ENCODE measurements at places on chromosomes 1 and 21. TPM values are rescaled to one million over a fixed set of nuclear protein-coding genes. Genes with fewer than 3 reads are reported as not detected.

DNA sequence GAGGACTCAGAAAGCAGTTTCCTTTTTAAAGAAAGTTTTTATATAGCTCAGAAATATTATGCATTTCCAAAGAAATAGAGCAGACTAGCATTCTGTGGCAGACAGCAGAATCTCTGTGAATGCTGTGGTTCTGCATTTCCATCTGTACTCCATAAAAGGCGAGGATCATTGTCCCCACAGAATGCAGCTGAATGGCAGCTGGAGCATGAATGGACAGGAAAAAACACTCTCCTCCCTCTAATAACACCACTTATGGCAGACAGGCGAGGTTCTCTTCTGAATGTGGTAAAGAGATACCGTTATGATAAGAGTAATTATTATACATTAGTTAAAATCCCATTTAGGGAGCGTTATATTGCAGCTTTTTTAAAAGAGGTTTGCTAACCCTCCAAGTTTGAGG, 81.4 kb upstream of the WLS start:
- H3K36me3 ChIP-seq, result no peaks in the 10 kb centered on the region
- no peak for DNase-seq
- H3K4me1 ChIP-seq, result no peaks in the 10 kb centered on the region

- DNase-seq, result no peak
- no peaks in the 10 kb centered on the region for H3K36me3 ChIP-seq
- H3K4me1 ChIP-seq, result no peaks in the 10 kb centered on the region
- H3K27ac ChIP-seq, result no peak overlapping the region
- H3K4me3 ChIP-seq, result no peak overlapping the region
- no peaks in the 10 kb centered on the region for H3K27me3 ChIP-seq
Observed at GRCh38 chr21:27614231-27614630, 647.3 kb upstream of the ADAMTS5 start.

Gene HES3
- not detected for total RNA-seq

Gene SEC16B
- 0.42 TPM for total RNA-seq

- H3K4me1 ChIP-seq, result peaks cover under 1% of the 10 kb centered on the region
- peaks cover 2% of the 10 kb centered on the region for H3K36me3 ChIP-seq
- no peak for DNase-seq
- H3K27me3 ChIP-seq, result no peaks in the 10 kb centered on the region
- no peak overlapping the region for H3K27ac ChIP-seq
Observed at GRCh38 chr1:86933562-86934377, 19.3 kb downstream of the HS2ST1 start.

DNA sequence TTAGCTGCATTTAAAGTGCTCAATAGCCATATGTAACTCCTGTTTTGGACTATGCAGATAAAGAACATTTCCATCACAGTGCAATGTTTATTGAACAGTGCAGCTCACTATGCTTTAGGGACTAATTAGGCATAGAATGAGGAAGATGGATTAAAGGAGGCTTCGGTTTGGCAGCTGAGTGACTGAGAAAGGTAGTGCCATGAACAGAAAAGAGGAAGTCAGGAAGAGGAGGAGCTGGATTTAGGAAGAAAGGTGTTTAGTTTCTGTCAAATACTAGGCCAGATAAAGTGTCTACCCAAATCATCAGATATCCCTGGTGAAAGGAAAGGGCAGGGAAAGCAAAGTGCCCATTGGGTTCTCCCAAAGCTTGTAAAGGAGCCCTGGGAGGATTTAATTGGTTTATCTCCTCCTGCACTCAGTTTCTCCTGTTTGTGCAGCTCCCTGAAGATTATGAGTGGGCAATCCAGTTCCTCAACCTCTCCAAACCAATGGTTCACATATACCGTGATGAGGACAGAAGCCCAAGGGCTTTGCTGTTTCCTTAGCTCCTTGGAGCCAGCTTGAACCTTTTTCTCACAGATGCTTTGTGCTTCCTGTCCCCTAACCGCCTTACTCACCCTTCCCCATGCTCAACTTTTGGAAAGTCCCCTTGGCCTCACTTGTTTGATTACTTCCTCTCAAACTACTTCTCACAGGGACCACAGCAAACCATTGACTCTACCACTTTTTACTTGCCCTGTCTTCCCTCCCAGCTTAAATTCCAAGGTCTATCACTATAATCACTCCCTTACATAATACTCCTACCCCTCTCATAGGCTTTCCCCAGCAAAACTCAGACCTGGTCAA, 3.5 kb upstream of the RAP1A start:
- peaks cover 13% of the 10 kb centered on the region for H3K36me3 ChIP-seq
- peak overlapping the region; percentile 91 for H3K27ac ChIP-seq
- peak; percentile 79 for DNase-seq
- peaks cover 44% of the 10 kb centered on the region for H3K4me1 ChIP-seq
- H3K4me3 ChIP-seq, result peak overlapping the region; percentile 33

Gene OR2AK2
- total RNA-seq, result not detected

DNA sequence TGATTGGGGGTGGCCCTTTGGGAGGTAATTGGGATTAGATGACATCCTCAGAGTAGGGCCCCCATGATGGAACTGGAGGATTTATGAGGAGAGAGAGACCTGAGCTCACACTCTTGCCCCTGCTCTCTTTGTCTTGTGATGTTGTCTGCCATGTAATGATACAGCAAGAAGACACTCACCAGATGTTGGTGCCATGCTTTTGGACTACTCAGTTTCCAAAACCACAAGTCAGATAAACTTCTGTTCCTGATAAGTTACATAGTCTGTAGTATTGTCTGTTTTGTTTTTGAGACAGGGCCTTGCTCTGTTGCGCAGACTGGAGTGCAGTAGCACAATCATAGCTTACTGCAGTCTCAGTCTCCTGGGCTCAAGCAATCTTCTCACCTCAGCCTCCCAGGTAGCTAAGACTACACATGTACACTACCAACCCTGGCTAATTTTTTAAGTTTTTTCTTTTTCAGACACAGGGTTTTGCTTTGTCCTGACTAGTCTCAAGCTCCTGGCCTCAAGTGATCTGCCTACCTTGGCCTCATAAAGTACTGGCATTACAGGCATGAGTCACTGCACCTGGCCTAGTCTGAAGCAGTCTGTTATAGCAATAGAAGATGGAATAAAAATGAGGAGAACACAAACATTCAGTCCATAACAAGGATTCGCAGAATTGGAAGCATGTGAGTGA, 115.0 kb upstream of the GALNT2 start:
- H3K27me3 ChIP-seq, result peaks cover 21% of the 10 kb centered on the region
- DNase-seq, result no peak
- H3K4me3 ChIP-seq, result no peak overlapping the region
- H3K4me1 ChIP-seq, result peaks cover 6% of the 10 kb centered on the region
- no peak overlapping the region for H3K27ac ChIP-seq

Gene CACNA1S
- not detected for total RNA-seq

Gene APH1A
- total RNA-seq, result 122 TPM

DNA sequence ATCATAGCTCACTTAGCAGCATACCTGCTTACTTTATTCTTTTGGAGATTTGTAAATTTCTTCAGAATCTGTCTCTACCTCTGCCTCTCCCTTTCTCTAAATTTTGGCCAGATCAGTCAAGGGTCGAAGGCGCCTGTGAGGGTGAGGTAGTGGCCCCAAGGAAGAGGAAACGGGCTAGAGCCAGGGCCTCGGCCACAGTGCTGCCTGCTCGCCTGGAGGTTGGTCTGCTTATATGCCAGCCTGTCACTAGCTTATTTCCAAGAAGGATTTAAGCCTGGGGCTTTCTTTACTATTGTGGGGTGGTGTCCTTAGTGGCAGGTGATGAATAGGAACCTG, 19.6 kb downstream of the PEX14 start:
- H3K27ac ChIP-seq, result peak overlapping the region; percentile 97
- H3K27me3 ChIP-seq, result no peaks in the 10 kb centered on the region
- no peak overlapping the region for H3K4me3 ChIP-seq
- DNase-seq, result no peak
- peaks cover 7% of the 10 kb centered on the region for H3K36me3 ChIP-seq
- peaks cover 54% of the 10 kb centered on the region for H3K4me1 ChIP-seq

Gene ANKRD34A
- total RNA-seq, result 3.8 TPM

DNA sequence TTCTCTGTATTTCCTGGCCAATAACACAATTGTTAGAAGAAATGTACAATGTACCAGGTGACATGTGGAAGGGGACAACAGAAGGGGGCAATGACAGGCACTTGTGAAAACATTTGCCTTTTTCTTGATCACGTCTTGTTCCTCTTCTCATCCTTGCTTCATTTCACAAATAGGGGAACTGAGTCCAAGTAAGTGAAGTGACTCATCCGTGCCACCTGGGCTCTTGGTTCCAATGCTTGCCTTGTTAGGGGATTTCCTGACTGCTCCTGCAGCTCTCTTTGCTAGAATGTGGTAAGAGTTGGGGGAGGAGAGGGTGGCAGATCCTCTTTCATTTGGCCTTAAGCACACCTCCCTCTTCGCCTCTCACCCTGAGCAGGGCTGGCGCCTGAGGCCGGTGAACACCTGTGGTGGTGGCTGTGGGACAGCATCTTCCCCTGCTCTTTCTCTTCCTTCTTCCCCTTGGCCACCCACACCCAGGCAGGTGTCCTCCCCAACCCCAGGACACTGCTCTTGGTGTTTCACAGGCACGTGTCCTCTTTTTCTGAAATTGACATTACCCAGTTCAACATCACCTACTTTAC, 2.2 kb upstream of the RHEX start:
- DNase-seq, result peak; percentile 50
- H3K4me1 ChIP-seq, result peaks cover 25% of the 10 kb centered on the region
- no peaks in the 10 kb centered on the region for H3K36me3 ChIP-seq

DNA sequence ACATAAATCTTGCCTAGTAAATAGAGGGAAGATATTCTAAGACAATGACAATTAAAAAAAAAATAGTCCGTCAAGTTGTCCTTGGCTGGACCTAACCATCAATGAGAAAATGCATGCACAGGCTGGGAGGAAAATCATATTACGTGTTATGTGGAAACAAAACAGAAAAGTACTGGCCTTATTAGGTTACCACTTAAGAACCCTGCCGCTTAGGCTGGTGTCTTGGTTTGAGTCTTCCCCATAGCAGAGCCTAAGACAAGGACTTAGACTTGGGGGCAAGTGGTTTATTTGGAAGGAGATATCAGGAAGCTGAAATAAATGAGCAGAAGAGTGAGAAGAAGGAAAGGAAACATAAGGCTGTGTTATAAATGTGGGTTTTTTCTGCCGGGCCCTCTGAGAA, 186.4 kb downstream of the MRPL39 start:
- DNase-seq, result no peak
- no peaks in the 10 kb centered on the region for H3K27me3 ChIP-seq
- peak overlapping the region; percentile 66 for H3K4me3 ChIP-seq
- H3K4me1 ChIP-seq, result peaks cover 42% of the 10 kb centered on the region
- peak overlapping the region; percentile 91 for H3K27ac ChIP-seq

DNA sequence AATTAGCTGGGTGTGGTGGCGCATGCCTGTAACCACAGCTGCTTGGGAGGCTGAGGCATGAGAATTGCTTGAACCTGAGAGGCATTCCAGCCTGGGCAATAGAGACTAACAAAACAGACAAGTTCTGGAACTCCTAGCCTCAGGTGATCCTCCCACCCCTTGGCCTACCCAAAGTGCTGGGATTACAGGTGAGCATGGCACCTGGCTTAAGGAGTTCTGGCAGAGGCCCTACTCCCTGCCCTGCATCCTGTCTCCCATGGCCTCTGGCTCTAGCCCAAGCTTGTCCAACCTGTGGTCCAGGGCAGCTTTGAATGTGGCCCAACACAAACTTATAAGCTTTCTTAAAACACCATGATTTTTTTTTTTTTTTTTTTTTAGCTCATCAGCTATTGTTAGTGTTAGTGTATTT, 20.4 kb downstream of the TOMM20 start:
- H3K27ac ChIP-seq, result no peak overlapping the region
- DNase-seq, result no peak
- H3K36me3 ChIP-seq, result peaks cover 46% of the 10 kb centered on the region
- peaks cover 40% of the 10 kb centered on the region for H3K4me1 ChIP-seq
- H3K4me3 ChIP-seq, result no peak overlapping the region

GRCh38 chr1:93576346-93576745, 105.3 kb downstream of the BCAR3 start:
- DNase-seq, result no peak
- peaks cover 2% of the 10 kb centered on the region for H3K27me3 ChIP-seq
- no peak overlapping the region for H3K4me3 ChIP-seq
- H3K36me3 ChIP-seq, result no peaks in the 10 kb centered on the region
- H3K4me1 ChIP-seq, result no peaks in the 10 kb centered on the region
- no peak overlapping the region for H3K27ac ChIP-seq

Gene CHD5
- 1.1 TPM for total RNA-seq

Gene CAPZB
- 427 TPM for total RNA-seq

GRCh38 chr1:25486602-25487001, 55.9 kb downstream of the MACO1 start:
- H3K27ac ChIP-seq, result no peak overlapping the region
- DNase-seq, result no peak
- no peak overlapping the region for H3K4me3 ChIP-seq
- H3K36me3 ChIP-seq, result peaks cover 9% of the 10 kb centered on the region
- H3K27me3 ChIP-seq, result no peaks in the 10 kb centered on the region

Gene PAX7
- total RNA-seq, result not detected

DNA sequence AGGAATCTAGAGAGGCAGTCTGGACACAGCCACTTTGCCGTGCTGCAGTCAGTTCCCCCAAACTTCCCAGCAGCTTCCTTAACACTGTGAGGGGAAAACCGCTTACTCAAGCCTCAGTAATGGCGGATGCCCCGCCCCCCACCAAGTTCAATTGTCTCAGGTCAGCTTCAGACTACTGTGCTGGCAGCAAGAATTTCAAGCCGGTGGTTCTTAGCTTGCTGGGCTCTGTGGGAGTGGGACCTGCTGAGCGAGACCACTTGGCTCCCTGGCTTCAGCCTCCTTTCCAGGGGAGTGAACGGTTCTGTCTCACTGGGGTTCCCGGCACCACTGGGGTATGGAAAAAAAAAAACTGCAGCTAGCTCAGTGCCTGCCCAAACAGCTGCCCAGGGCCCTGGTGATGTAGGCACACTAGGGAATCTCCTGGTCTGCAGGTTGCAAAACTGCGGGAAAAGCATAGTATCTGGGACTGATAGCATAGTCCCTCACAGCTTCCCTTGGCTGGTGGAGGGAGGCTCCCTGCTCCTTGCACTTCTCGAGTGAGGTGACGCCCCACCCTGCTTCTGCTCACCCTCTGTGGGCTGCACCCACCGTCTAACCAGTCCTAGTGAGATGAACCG, 23.7 kb upstream of the HFM1 start:
- H3K27me3 ChIP-seq, result peaks cover 34% of the 10 kb centered on the region
- DNase-seq, result no peak
- no peak overlapping the region for H3K27ac ChIP-seq
